CD8-positive, alpha-beta memory T cell (primary cell): ENCODE measurements at places on chromosomes 6 and 20. TPM values are rescaled to one million over a fixed set of nuclear protein-coding genes. Genes with fewer than 3 reads are reported as not detected.

HSPA12B gene
- not detected for polyA plus RNA-seq

RHAG gene
- not detected for polyA plus RNA-seq

GRM1 gene
- polyA plus RNA-seq, result not detected

RNF39 gene
- 0.17 TPM for polyA plus RNA-seq

LRRC73 gene
- polyA plus RNA-seq, result not detected

BANF2 gene
- polyA plus RNA-seq, result not detected

ASIP gene
- polyA plus RNA-seq, result not detected

FKBP1A gene
- polyA plus RNA-seq, result 43.1 TPM

TPD52L2 gene
- 72.1 TPM for polyA plus RNA-seq

CLVS2 gene
- polyA plus RNA-seq, result not detected

KCNB1 gene
- polyA plus RNA-seq, result not detected
